ENCODE measurements at places on chromosomes 2 and 18.

- DNase-seq = peak; percentile 44
Measured at GRCh38 chr2:239266779-239267287, 134.0 kb downstream of the HDAC4 start.

GRCh38 chr2:69755862-69756467 is 14.0 kb downstream of the ANXA4 start:
- DNase-seq = peak; percentile 19

- DNase-seq = no peak
Measured at GRCh38 chr2:166972002-166972401, 83.7 kb downstream of the XIRP2 start.

DNA sequence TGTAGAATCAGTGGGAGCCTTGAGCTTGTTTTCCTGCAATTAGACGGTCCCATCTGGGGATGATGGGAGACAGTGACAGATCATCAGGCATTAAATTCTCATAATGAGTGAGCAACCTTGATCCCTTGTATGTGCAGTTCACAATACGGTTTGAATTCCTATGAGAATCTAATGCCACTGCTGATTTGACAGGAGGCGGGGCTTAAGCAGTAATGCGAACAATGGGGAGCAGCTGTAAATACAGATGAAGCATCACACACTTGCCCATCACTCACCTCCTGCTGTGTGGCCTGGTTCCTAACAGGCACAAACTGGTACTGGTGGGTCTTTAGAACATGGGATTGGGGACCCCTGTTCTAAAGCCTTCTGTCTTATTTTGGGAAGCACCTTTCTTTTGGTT is 17.9 kb upstream of the NYAP2 start:
- DNase-seq = no peak

DNA sequence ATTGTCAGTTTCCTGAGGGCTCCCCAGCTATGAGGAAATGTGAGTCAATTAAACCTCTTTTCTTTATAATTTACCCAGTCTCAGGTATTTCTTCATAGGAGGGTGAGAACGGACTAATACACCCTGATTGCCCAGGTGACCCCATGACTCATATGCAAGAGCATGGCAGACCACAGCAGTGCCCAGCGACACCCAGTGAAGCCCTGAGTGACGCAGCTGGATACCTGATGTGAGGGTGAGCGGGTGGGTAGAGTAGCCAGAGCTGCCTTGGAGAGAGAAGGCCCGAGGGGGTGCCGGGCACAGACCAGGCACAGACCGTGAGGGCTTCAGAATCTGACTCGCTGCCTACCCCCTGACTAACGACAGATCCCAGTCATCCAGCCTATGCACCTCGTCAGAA is 15.4 kb downstream of the ALPG start:
- DNase-seq = no peak

GRCh38 chr2:11158916-11159573 is 3.8 kb downstream of the SLC66A3 start:
- no peak for DNase-seq

DNA sequence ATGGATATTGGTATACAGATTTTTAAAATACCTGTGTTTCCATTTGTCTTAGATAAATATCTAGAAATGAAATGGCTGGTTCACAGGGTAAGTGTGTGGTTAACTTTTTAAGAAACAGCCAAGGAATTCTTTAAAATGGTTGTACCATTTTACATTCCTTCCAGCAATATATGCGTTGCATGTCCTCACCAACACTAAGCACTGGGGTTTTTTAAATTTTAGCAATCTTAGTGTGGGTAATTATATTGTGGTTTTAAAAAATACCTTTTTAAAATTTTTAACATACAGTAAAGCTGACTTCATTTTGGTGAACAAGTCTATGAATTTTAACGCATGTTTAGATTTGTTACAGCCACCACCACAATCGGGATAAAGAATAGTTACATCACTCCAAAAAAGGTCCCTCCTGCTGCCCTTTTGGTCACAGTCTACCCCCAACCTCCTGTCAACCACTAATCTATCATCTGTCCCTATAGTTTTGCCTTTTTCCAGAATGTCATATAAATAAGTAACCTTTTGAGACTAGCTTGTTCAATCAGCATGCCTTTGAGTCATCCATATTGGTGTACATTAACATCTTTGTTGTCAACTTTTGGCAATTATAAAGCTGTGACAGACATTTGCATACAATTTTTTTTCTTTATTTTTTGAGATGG is 128.1 kb upstream of the MSTN start:
- DNase-seq = no peak

DNA sequence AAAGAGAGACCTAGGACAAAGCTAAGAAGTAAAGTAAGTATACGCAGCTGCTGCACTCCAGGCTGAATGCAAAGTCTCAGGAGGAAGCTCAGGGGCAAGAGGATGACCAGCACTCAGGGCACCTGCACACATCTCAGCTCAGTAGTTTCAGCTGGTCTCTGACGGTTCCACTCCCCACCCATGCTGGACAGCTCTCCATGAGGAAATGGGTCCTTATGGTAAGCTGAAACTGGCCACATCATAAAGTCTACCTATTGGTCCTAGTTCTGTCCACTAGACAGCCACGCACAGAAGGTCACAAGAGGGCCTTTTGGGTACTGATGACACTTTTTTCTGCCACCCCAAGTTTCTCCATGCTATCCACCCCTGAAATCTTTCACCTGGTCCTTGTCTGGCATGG is 215.3 kb downstream of the TTC32 start:
- no peak for DNase-seq

DNA sequence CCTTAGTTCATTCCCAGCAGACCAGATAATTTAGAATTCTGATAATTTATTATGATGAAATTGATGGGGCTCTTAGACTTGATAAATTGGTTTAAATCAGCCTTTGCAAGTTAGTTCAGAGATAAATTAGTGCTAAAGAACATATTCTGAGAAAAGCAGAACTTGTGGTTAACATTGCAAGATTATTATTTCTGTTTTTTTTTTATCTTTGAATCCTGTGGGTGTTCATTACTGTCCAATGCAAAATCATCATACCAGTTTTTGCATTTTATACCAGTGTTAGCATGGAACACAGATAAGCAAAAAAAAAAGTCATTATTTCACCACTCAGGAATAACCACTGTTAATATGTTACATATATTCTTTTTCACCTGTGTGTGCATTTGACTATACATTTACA is 9.1 kb downstream of the SEPTIN2 start:
- no peak for DNase-seq

DNA sequence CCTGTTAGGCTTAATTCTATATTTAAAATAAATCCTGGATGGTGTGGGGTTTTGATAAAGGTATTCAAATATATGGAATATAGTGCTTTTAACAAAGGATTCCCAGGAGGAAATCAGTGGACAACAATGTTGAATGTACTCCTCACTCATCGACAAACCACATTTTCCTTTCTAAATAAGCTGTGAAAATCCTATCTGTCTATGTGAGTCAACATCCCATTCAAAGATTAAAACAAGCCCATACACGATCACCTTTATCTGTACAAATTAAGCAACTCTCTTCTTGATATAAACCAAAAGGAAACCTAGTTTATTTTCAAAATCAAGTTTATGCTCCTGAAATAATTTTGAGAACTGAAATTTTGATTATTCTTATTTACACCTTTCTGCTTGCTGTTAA is 153.4 kb downstream of the ERBB4 start:
- no peak for DNase-seq

DNA sequence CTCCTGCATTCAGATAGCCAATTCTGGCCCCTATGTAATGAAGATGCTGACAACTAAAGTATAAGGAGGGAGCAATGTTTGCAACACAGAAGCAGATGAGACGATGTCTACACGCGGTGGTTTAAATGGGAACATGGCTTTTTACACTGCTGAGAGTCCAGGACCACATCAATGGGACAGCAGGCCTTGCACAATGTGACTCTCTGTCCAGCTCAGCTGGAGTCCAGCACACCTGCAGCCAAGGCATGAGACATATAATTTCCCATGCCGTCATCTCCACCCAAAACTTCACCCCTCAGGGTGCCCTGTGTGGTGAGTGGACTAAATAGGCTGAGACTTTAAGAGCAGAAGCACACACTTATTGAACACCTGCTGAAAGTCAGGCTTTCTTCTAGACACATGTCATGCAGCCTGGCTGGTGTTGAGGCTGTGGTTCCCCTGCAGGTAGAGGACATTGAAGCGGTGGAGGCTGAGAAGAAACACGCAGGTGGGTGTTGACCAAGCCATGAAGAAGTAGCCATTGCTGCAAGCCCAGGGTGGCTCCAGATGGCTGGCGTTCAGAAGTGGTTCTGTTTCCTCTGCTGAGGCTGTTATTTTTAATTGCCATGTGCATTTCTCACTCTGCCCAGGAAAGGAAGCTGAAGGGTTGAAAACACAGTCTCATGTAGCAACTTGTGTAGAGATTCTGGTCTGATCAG is 345.6 kb downstream of the MYCN start:
- DNase-seq = no peak

- DNase-seq = no peak
Measured at GRCh38 chr18:68181956-68182355, 533.0 kb downstream of the TMX3 start.

DNA sequence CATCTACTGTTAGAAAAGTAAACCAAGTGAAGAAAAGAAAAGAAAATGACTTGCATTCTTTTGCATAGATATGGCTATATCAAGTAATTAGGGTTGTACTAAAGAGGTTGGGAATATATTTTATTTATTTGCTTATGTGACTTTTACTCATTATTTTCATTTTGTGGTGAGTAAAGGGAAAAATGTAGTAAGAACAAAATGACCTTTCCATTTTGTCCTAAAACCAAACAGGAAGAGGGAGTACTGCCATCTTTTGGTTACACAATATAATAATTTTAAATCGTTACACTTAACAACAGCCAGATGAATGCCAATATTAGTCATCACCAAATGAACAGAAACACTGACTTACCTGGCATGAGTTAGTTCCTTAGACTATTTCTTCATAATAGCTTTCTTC is 47.3 kb upstream of the NDUFV2 start:
- DNase-seq = no peak

GRCh38 chr18:46199515-46200147 is 95.4 kb downstream of the HAUS1 start:
- no peak for DNase-seq

- DNase-seq = no peak
Measured at GRCh38 chr2:183162362-183162761, 38.1 kb downstream of the NUP35 start.

GRCh38 chr2:225630824-225631533 is 231.5 kb downstream of the NYAP2 start:
- DNase-seq = no peak

Data from left lobe of liver (tissue), 2 donors.